RPMI8226 (cell line): ENCODE measurements at places on chromosomes 3 and 15.
A peak's percentile ranks its signal among the peaks of the same experiment; 100 is the strongest.

DNA sequence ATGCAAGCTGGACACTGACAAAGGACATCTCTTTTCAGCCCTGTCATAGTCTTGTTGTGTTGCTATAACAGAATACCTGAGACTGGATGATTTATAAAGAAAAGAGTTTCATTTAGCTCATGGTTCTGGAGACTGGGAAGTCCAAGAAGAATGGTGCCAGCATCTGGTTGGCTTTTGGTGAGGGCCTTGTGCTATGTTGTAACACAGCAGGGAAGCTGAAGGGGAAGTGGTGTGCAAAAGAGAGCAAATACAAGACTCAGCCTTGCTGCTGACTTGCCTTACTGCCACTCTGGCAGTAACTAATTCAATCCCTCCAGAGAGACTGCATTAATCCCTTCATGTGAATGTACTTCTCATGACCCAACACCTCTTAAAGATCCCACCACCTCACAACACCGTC, 356.3 kb upstream of the PROK2 start:
- DNase-seq, result no peak

DNA sequence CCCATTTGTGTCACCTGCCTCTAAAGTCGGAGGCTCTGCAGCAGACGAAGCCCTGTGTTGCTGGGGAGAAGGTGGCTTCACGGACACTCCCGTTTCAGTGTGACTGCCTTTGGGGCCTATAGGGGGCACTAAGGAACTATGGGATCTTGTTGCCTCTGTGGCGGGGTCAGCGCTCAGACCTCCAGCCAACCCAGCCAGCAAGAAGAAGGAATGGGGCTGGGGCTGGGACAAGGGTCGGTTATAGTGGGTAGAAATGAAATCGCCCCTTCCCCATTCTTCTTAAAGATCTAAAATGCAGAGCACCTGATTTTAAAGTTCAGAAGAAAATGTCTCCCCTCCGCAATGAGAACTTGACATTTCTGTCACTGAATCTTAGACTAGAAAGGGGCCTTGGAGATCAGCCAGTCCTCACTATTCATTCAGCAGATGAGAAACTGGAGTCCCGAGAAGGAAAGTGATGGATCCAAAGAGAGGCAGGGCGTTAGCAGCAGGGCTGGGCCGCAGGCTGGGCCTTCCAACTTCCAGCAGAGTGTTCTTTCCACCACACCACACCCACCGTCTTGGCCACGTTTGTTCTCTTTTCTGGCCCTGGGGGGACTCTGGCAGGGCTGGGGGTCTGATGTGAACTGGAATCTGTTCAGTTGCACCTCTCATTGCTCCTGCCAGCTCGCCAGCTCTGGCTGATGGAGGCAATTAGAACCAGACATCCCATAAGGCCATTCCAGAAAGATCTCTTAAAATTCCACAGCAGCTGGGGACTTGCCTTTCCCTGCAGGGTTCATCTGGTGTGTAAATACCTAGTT, 195.4 kb downstream of the OPA1 start:
- DNase-seq, result peak; percentile 66

DNA sequence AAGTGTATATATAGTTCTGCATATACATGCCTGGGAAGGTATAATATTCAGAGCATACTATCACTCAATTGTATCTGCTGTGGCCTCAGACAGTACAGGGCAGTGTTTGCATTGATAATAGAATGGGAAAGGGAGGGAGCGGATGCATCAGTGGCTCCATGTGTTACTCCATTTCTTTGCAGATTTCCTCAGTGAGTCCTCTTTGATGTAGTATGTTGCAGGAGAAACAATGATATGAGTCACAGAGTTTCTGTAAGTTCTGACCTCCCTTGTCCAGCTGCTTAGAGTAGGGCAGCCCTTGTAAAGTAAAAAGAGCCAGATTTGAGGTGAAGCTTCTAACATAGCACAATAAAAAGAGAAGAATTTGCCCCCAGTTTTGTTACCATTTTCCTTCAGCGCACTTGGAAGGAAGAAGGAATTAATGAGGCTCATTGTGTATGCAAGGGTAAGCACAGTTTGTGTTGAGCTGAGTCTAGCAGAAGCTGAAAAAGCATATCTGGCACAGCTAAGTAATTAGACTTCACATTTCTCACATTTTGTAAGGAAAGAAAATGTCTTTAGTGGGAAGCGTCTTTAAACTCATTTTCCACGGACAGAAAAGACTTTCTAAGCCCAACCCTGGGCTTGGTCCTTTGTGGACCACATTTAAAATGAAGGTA, 555.8 kb upstream of the IL12A start:
- no peak for DNase-seq

GRCh38 chr3:50627407-50628051, 10.6 kb downstream of the MAPKAPK3 start:
- DNase-seq, result peak; percentile 11

DNA sequence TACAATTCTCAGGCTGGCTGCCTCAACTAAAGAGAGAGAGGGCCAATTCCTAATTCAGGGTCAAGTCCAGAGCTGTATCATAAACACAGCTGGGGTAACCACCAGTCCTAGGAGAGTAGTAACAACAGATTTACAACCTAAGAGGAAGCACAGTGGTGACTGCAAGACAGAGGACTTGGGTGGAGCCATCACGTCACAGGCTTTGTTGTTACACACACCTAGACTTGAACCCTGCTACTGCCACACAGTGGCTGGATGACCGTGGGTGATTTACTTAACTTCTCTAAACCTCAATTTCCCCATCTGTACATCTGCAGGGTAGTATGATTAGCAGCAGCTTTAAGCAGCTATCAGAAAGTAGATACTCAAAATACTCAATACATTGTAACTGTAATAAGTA, 78.6 kb downstream of the MYLK start:
- no peak for DNase-seq

DNA sequence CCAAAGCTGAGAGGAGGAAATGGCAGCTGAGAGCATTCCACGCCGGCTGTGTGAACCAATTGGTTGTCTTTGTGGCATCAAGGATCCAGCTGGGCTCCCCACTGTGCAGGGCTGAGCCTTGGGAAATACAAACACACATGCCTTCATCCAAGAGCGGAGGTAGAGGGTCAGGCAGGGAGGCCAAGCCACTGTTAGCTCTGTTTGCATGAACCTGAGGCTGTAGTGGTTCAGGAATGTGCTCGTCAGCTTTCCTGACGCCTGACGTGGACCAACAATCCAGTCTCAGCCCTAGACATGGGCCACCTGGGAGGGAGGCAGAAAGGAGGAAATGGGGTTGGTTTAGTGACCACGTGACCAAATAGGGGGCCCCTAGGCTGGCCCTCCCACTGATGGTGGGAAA, 276.9 kb downstream of the TLE3 start:
- DNase-seq, result peak; percentile 69

GRCh38 chr3:61844346-61844745, 283.0 kb downstream of the PTPRG start:
- DNase-seq, result no peak

DNA sequence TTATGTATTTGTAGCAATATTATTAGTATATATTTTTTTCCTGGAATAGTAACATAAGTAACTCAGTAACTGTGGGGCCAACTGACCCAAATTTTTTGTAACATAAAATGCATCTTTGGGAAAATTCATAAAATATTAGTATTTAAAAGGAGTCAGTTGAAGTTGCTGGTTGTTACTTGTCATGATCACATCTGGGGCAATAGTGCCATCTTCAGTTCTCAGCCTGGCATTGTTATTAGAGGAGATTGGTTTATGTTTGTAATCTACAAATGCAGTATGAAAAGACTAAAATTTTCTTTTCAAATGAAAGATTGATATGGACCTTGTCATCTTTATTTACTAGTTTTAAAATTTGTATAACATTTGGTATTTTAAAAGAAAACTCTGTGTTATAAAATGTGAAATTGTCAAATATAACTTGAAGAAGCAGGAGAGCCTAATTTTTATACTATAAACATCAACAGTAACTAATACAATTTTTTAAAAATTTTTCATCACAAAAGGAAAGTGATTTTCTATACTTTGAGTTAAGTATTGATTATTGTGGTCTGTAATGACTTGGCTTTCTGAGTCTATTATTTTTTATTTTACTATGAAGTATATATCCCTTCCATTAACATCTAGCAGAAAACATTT, 38.8 kb upstream of the MLF1 start:
- DNase-seq, result peak; percentile 50
